Uterus (tissue), 4 donors: ENCODE measurements at places on chromosomes 2 and 18.

GRCh38 chr2:218644721-218645120, 14.7 kb downstream of the ZNF142 start:
- no peak for DNase-seq
- H3K4me1 ChIP-seq, result no peaks in the 10 kb centered on the region
- no peak overlapping the region for H3K27ac ChIP-seq
- H3K36me3 ChIP-seq, result no peaks in the 10 kb centered on the region
- H3K4me3 ChIP-seq, result no peak overlapping the region

GRCh38 chr2:71684226-71685072, 231.1 kb downstream of the DYSF start:
- DNase-seq, result no peak
- H3K36me3 ChIP-seq, result no peaks in the 10 kb centered on the region
- no peaks in the 10 kb centered on the region for H3K4me1 ChIP-seq
- no peaks in the 10 kb centered on the region for H3K27me3 ChIP-seq
- H3K4me3 ChIP-seq, result no peak overlapping the region
- H3K27ac ChIP-seq, result no peak overlapping the region

- H3K36me3 ChIP-seq, result no peaks in the 10 kb centered on the region
- no peak overlapping the region for H3K27ac ChIP-seq
- no peaks in the 10 kb centered on the region for H3K4me1 ChIP-seq
- no peak overlapping the region for H3K4me3 ChIP-seq
- no peaks in the 10 kb centered on the region for H3K27me3 ChIP-seq
Measured at GRCh38 chr2:128737546-128737826, 418.8 kb upstream of the HS6ST1 start.

DNA sequence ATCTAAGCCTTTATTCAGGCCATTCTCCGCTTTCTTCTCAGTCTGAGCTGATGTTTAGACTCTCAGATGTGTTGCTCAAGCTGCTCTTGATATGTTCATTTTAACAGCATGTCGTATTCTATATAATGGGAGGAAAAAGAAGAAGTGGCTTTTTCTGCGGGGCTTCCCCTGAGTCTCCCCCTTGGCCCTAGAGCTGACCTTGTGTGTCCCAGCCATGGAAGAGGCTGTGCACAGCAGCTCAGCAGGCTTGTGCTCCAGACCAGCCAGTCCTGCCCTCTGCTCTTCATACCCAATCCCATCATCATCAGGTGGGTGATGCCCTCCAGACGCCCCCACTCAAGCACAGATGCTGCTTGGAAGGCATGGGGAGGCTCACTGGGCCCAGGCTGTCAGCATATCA, 155.1 kb upstream of the CELF4 start:
- no peak for DNase-seq
- H3K27ac ChIP-seq, result no peak overlapping the region
- H3K4me1 ChIP-seq, result no peaks in the 10 kb centered on the region
- no peaks in the 10 kb centered on the region for H3K27me3 ChIP-seq
- no peak overlapping the region for H3K4me3 ChIP-seq

- no peak overlapping the region for H3K4me3 ChIP-seq
- no peaks in the 10 kb centered on the region for H3K4me1 ChIP-seq
- DNase-seq, result no peak
- no peaks in the 10 kb centered on the region for H3K27me3 ChIP-seq
Measured at GRCh38 chr2:199309973-199310372, 147.8 kb downstream of the SATB2 start.

DNA sequence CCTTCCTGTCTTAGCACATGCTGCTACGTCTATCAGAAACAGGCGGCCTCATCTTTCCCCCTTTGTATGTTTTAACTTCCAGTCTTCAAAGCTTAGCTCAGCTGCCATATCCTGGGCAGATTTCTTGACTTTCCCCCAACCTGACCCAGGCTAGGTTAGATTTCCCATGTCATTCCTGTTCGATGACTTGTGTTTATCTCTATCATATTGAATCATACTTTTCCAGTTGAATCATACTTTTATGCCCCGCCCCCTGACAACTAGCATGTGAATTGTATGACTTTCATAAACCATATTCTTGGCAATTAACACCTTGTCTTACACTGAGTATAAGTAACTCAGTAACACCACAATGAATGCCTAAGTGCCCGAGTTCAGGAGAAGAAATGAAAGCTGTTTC, 128.3 kb downstream of the CYRIA start:
- no peak overlapping the region for H3K4me3 ChIP-seq
- no peak for DNase-seq
- H3K27ac ChIP-seq, result no peak overlapping the region
- no peaks in the 10 kb centered on the region for H3K36me3 ChIP-seq

DNA sequence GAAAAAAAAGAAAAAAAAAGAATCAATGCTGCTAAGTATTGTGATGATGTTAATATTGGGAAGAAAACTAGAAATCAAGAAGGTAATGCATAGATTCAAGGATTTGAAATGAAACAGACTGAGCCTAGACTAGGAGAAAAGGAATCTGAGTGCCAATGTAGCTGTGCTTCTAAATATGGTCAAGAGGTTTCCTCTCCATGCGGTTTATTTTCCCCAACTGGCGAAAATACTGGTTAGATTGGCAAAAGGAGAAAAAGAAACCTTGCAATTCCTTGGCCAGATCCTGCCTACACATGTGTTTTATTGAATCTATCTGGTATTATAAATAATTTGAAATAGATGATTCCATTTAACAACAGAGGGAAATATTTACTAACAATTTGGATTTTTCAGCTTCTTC, 5.7 kb downstream of the SCN3A start:
- DNase-seq, result no peak
- no peaks in the 10 kb centered on the region for H3K4me1 ChIP-seq
- no peaks in the 10 kb centered on the region for H3K36me3 ChIP-seq

DNA sequence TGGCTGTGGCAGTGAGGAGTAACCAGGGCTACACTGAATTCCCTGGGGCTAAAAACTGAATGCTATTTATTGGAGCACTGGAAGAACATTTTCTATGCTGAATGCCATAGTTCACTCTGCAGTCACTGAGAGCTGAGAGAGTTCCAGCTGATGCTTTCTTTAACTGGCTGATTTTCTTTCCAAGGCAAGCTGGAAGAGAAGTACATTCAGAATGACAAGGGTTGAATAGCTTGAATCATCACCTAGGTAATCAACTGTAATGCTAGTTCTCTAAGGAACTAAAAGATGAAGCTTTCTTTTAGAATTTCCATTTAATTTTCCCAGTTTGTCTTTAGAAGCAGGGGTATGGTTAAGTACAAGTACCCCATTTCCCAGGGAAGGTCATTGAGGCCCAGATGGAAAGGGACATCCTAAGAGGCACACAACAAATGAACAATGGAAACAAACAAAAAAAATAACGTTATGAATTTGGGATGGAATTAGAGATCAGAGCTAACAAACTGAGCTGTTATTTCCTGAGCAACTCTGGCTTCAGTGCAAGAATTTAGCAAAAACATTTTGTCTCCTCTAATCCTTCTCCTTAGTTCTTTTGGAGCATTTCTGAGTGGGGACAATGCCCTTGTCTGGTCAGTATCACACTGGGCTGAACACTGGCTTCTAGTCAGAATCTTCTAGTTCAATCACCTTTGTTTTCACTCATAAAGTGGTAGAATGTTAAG, 132.8 kb upstream of the REG3A start:
- H3K27me3 ChIP-seq, result no peaks in the 10 kb centered on the region
- H3K27ac ChIP-seq, result no peak overlapping the region
- DNase-seq, result no peak
- no peaks in the 10 kb centered on the region for H3K36me3 ChIP-seq

GRCh38 chr18:11689669-11690565, 853 bp downstream of the GNAL start:
- peak overlapping the region; percentile 42 for H3K27ac ChIP-seq
- DNase-seq, result no peak
- no peaks in the 10 kb centered on the region for H3K36me3 ChIP-seq

DNA sequence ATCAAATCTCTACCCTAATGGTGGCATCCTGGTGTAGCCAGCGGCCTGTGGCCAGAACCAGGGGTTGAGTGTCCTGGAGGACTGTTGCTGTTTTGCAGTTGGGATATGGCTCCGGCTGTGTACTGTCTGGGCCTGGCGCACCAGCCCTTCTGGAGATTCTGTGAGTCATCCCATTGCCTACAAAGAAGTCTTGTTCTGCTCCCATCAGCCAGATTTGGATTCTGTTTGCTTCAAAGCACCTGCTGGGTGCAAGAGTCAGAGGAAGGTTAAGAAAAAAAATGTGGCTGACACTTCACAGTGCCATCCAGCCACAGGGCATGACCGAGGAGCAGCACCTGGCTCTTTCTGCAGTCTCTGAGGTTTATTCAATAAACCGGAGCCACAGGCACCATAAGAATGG, 41.0 kb upstream of the ASAP2 start:
- H3K36me3 ChIP-seq, result no peaks in the 10 kb centered on the region
- H3K27ac ChIP-seq, result no peak overlapping the region
- H3K4me1 ChIP-seq, result peaks cover 4% of the 10 kb centered on the region

DNA sequence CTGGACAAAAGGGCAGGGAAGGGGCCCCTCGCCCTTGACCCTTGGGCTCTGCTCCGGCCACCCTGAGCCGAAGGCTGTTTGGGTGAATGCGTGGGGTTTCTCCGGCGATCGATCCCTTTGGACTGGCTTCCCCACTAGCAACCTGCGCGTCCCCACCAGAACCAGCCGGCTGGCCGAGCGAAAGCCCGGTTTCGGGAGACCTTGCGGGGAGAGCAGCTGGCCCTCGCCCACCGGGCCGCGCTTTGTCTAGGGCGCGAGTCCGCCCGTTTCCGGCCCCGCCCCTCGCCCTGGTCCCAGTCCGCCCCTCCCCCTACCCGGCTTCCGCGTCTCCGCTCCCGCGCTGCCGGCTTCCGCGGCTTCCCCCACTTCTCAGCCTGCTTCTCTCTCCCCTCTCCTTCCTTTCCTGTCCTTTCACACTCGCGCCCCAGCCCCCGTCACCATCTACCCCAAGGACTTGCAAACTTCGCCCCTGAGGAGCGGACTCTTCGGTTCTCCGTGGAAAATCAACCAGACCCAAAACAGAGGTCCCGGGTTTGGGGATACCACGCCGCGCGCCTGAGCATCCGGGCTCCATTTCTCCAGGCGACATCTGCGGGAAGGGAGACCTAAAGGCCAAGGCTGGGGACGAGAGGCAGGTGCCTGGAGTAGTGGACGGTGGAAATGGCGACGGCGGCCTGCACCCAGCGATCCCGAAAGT, 48.0 kb upstream of the ATP6V1B1 start:
- peaks cover 8% of the 10 kb centered on the region for H3K27me3 ChIP-seq
- no peaks in the 10 kb centered on the region for H3K36me3 ChIP-seq
- H3K27ac ChIP-seq, result peak overlapping the region; percentile 9
- no peak for DNase-seq
- peaks cover 6% of the 10 kb centered on the region for H3K4me1 ChIP-seq

DNA sequence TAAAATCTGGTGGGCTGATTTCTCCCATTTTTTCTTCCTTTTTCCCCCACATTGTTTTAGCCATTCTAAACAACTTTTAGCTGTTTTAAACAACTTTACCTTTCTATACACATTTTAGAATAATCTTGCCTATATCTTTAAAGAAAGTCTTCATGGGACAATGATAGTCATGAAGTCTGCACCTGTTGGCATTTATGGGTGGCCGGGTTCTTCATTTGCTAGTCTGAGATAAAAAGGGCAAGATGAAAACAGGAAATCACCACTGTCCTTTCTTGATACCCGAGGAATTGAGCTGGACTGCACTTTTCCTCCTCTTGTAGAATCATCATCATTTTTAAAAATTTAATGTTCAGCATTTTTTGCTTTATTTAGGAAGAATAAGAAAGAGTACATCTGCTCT, 104.5 kb downstream of the ATP9B start:
- no peak overlapping the region for H3K4me3 ChIP-seq
- H3K36me3 ChIP-seq, result no peaks in the 10 kb centered on the region
- H3K4me1 ChIP-seq, result no peaks in the 10 kb centered on the region
- no peaks in the 10 kb centered on the region for H3K27me3 ChIP-seq

GRCh38 chr2:180033993-180034894, 27.1 kb upstream of the CWC22 start:
- H3K27me3 ChIP-seq, result no peaks in the 10 kb centered on the region
- no peaks in the 10 kb centered on the region for H3K36me3 ChIP-seq
- H3K4me3 ChIP-seq, result no peak overlapping the region
- DNase-seq, result no peak

DNA sequence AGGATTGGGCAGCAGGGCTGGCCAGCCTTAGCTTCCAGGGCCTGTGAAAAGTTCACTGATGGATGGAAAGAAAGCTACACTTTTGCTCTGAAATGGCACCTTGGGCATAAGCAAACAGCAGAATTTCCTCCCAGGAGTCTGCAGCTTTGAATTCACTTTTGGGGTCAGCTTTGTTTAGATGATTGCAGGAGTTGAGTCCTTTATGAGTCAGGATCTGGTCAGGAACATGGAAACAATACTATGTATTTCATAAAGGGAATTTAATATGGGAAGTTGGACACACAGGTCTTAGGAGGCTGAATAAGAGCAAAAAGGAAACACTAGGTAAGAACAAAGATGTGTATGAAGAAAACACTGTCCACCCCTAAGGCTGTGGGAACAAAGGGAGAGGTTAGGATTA, 345.3 kb downstream of the TSN start:
- H3K4me3 ChIP-seq, result no peak overlapping the region
- H3K4me1 ChIP-seq, result no peaks in the 10 kb centered on the region
- DNase-seq, result no peak
- no peaks in the 10 kb centered on the region for H3K36me3 ChIP-seq
- H3K27me3 ChIP-seq, result no peaks in the 10 kb centered on the region
- no peak overlapping the region for H3K27ac ChIP-seq

DNA sequence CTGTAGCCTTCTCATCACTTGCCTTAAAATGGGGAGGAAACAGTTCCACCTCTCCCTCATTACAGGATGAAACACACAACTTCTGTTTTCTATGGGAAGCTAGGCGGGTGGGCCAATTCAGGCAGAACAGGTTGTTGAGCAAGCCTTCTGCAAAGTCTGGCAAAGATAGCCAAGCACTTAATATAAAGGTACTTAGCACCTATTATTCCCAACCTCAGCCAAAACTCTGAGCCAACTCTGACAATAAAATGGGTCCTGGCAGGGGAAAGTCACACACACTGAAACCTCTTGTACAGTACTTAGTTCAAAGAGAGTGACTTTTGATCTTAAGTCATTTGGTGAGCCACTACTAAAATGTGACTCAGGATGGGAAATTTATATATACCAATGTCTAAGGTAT, 15.8 kb upstream of the SOCS6 start:
- no peak for DNase-seq
- no peak overlapping the region for H3K4me3 ChIP-seq
- H3K27ac ChIP-seq, result no peak overlapping the region

- H3K27ac ChIP-seq, result no peak overlapping the region
- H3K4me3 ChIP-seq, result no peak overlapping the region
- H3K36me3 ChIP-seq, result no peaks in the 10 kb centered on the region
- no peak for DNase-seq
Measured at GRCh38 chr2:226583715-226584114, 215.9 kb downstream of the IRS1 start.

GRCh38 chr2:105330681-105331375, 1.3 kb upstream of the TGFBRAP1 start:
- no peak overlapping the region for H3K27ac ChIP-seq
- DNase-seq, result no peak
- H3K4me1 ChIP-seq, result no peaks in the 10 kb centered on the region
- H3K4me3 ChIP-seq, result no peak overlapping the region
- H3K27me3 ChIP-seq, result no peaks in the 10 kb centered on the region
- no peaks in the 10 kb centered on the region for H3K36me3 ChIP-seq
